ENCODE measurements at places on chromosomes 6 and 20.

DNA sequence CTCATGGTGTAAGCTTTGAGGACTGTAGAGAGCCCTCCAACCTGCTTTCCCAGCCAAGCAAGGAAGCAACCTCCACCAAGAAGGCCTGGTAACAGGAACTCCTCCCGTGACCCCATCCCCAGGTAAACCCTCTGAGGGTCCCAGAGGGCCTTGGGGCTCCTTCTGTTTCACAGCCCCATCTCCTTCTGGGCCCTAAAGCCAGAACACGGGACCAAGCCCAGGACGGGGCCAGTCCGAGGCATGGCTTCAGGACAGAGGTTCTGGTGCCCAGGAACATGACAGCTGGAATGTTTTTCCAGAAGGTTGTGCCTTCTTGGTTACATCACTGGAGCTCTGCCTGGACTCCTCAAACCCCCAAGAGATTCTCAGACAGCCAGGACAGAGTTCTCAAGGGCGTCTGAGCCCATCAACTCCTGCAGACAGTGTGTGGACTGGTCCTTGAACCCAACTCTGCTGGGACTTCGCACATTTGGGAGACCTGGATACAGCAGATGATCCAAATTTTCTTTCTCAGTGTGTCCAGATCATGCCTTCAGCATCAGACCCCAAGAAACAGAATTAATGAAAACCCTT is 43.1 kb downstream of the RRBP1 start:
- DNase-seq: no peak

DNA sequence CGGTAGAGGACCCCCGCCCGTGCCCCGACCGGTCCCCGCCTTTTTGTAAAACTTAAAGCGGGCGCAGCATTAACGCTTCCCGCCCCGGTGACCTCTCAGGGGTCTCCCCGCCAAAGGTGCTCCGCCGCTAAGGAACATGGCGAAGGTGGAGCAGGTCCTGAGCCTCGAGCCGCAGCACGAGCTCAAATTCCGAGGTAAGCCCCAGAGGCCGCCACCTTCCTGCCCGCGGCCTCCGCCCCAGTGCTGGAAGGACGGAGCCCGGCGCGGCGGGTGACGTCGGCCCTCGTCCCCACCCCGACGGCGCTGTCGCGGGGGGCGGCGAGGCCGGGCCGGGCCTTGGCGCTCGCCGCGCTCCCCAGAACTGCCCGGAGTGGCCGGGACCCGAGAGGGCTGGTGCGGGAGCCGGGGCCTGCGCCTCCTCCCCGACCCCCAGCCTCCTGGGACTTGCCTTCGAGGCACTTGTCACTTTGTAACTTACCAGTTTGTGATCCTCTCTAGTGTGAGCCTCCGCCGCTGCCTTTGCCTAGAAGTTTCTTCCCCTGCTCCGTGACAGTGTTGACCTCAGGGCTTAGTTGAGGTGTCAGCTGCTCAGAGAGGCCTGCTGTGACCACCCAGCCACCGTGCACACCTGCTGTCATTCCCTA is 417 bp downstream of the VAPB start:
- DNase-seq: peak; percentile 22

GRCh38 chr6:53917464-53917842 is 122.6 kb downstream of the LRRC1 start:
- DNase-seq: no peak

GRCh38 chr6:144580039-144580438 is 294.9 kb downstream of the UTRN start:
- no peak for DNase-seq
